Forelimb muscle (tissue), 1 donor: ENCODE measurements at places on chromosomes 16 and 17. TPM values are rescaled to one million over a fixed set of nuclear protein-coding genes. Genes with fewer than 3 reads are reported as not detected.

Gene LITAFD
- not detected for polyA plus RNA-seq

Gene SLC5A11
- 0.13 TPM for polyA plus RNA-seq

Gene RAD51D
- 6.4 TPM for polyA plus RNA-seq

Gene SLC35G6
- 0.15 TPM for polyA plus RNA-seq

Gene C16orf92
- polyA plus RNA-seq = not detected

Gene EXOC3L1
- 12.9 TPM for polyA plus RNA-seq

Gene LHX1
- polyA plus RNA-seq = not detected

GRCh38 chr17:51169340-51169739 is 3.1 kb downstream of the NME2 start:
- no peak for DNase-seq

DNA sequence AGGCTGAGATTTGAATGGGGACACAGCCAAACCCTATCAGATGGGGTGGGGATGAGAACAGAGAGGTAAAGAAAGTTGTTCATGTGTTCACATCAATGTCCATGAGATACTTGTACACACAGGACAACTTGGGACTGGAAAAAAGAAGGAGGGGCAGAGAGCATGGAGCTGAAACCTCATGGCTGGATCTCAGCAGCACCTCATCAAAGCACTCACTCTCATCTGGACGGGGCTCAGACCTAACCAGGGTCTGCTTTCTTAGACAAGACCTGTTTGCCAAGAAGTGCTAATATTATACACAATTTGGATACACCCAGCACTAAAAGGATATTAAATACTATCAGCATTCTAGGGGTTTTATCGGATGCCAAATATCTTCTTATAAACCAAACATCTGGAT is 399.8 kb downstream of the SLC39A11 start:
- no peak for DNase-seq

- DNase-seq = no peak
Observed at GRCh38 chr16:50941681-50942080, 199.8 kb downstream of the CYLD start.

DNA sequence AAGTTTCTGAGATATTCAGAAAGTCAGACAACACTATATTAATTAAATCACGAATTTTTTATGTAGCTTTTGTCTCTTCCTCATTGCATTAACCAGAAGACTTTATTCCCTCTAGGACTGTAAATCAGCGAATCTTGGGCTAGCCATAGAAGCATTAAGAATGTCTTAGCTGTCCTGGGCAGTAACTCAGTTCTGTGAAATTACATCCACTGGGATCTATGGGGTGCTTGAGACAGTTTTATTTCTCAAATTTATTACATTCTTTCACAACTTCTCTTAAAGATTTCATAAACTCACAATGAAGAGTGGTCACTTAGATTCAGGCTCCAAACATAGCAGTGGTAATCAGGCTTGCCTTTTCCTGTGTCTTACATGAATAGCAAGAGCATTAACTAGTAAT is 1153.4 kb downstream of the CDH8 start:
- DNase-seq = no peak

DNA sequence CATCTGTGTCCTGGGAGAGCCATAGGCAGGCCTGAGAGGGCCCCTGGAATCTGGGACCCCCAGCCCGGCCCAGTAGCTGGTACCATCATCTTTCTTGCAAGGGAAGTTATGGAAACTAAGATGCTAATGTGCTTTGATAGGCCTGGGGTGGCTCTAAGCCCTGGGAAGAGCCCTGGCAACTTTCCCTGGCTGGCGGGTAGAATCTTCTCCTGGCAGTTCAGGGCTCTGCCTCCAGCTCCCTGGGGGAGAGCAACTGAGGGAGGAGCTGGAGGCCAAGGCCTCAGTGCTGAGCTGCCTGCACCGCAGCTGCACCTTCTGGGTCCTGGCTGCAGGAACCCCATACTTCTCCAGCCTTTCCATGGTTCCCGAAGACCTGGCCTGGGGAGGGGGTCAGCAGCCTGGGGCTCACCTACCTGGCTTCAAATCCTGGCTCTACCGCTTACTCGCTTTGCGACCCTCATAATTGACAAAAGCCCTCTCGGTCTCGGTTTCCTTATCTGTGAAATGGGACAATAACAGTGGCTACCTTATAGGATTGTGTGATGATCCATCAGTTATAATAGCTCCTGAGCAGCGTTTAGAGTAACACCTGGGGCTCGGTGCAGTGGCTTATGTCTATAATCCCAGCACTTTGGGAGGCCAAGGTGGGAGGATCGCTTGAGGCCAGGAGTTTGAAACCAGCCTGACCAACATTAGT is 333.7 kb downstream of the SEC14L1 start:
- DNase-seq = no peak

DNA sequence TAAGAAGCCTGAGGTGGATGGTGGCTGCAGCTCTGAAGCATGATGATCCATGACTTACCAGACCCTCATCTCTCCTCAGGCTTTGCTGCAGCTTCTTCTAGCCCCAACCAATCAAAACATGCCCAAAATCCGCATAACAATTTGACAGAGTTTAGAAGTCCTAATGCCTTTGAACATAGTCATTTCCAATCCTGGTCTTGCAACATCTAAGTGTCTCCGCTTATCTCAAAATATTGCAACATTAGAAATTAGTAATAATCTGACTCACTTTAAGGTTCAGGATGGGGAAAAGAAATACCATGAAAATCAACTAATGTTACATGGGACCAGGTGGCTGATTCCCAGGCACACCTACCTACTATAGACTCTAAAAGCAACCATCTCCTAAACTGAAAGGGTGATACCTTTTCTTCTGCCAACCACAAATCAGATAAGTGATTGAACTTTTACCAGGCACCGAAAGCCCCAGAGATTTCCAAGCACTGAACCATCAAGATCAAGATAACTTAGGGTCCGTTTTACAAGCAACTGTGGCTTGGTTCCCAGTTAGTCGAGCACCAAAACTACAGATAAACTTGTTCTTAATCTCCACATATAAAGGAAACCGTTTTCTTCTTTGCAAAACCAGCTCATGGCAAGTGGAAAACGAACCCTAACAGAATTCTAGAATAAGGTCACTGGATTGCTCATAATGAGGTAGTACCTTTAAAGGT is 14.0 kb downstream of the ERN1 start:
- no peak for DNase-seq

GRCh38 chr16:25108054-25108453 is 3.5 kb upstream of the LCMT1 start:
- no peak for DNase-seq

GRCh38 chr16:77307426-77308162 is 108.4 kb downstream of the SYCE1L start:
- no peak for DNase-seq

GRCh38 chr17:48840441-48840840 is 9.6 kb downstream of the CALCOCO2 start:
- no peak for DNase-seq

- no peak for DNase-seq
Observed at GRCh38 chr17:58913971-58914769, 158.5 kb downstream of the PPM1E start.

DNA sequence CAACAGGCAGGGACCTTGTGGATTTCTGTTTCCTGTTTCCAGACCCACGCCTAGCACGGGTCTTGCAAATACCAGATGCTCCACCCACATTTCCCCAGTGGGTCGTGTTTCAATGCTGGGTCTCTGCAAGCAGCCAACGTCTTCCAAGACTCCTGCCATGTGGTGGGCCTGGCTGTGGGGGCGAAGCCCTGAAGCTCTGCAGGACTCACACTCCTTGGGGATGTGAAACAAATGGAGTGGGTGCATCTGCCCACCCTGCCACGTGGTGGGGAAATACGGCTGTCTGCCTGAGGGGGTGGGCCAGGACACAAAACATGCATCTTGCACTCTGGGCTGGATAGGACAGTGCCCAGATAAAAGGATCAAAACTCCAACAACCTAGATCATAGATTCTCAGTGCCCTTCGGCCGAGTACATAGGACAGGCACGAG is 32.6 kb downstream of the FA2H start:
- no peak for DNase-seq

DNA sequence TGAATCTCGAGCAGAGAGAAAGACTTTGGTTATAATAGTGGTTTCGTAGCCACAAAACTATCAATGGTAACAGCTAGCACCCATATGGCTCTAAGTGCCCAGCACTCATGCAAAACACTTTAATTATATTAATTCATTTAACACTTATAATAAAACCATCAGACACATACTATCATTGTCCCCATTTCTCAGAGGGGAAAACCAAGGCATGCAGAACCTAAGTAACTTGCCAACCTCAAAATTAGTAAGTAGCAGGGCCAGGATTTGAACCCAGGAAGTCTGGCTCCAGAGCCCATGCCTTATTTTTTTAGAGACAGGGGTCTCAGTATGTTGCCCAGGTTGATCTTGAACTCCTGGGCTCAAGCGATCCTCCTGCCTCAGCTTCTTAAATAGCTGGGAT is 145.6 kb upstream of the HS3ST2 start:
- DNase-seq = no peak

DNA sequence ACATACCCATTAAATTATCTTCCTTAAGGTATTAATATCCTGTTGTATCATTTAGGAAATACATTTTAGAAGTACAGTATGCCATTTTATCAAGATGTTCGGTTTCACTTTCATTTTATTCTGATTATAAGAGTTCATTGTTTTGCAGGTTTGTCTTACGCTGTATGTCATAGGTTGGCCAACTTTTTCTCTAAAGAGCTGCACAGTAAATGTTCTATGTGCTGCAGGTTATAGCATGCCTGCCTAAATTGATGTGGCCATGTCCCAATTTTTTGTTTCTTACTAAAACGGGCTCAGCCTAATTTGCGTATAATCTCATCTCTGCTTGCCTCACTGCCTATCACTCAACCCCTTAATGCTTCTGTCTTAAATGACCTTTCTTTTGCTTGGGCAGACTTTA is 126.4 kb downstream of the USP22 start:
- no peak for DNase-seq

GRCh38 chr17:31534223-31534888 is 142.9 kb downstream of the RAB11FIP4 start:
- DNase-seq = no peak

DNA sequence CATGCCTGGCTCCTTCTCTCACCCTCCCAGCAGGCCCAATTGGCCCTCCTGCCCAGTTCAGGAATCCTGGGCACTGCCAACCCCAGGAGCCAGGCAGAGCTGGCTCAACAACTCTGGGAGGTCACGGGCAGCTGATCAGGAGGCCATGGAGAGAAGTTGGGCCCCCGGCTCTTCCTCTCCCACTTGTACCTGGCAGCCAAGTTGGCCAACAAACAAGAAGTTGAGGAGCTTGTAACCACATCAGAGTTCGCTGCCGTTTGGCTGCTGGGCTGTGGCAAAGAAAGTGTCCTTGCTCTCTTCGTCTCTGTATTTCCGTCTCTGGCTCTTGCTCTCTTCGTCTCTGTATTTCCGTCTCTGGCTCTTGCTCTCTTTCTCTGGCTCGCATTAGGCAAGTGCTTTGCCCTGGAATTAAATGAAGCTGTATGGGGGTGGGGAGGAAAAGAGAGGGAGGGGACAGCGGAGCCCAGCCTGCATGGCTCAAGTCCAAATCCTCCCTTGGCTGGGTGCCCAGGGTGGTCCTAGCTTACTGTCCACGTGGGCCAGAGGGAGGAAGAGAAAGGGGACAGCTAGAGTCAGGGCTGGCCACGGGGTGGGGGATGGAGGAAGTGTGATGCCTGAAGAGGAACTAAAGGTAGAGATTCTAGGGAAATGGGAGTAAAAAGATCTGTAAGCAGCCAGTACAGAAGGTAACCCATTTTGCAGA is 7.8 kb upstream of the TMEM132E start:
- DNase-seq = no peak

DNA sequence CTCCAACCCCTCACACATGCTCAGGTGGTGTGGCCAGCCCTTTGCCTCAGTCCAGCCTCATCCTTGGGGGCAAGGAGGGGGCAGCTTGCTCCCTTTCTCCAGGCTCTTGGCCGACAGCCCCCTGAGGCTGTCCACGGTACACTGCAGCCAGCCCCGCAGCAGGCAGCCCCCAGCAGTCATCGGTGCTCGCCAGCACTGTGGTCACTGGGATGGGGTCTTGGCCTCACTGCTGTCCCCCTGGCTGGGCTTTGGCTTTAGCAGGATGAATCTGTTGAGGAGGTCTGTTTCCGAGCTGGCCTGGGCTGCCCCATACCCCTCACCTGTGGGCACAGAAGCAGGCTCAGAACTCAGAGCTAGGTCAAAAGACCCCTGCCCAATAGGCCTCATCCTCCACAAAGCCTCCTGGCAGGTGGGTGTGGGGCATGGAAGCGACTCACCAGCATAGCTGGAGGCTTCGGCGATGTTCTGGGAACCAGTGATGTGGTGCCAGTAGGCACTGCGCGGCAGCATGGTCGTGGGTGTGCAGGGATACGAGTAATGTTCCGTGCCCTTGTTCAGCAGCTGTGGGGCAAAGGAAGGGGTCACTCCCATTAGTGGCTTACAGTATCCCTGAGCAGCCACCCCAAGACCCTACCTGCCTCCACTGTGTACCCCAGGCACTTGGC is 10.8 kb downstream of the POLR2C start:
- DNase-seq = no peak

GRCh38 chr16:4800290-4801041 is 2.0 kb downstream of the ROGDI start:
- DNase-seq = no peak

GRCh38 chr16:58217311-58217925 is 19.5 kb upstream of the CSNK2A2 start:
- no peak for DNase-seq

DNA sequence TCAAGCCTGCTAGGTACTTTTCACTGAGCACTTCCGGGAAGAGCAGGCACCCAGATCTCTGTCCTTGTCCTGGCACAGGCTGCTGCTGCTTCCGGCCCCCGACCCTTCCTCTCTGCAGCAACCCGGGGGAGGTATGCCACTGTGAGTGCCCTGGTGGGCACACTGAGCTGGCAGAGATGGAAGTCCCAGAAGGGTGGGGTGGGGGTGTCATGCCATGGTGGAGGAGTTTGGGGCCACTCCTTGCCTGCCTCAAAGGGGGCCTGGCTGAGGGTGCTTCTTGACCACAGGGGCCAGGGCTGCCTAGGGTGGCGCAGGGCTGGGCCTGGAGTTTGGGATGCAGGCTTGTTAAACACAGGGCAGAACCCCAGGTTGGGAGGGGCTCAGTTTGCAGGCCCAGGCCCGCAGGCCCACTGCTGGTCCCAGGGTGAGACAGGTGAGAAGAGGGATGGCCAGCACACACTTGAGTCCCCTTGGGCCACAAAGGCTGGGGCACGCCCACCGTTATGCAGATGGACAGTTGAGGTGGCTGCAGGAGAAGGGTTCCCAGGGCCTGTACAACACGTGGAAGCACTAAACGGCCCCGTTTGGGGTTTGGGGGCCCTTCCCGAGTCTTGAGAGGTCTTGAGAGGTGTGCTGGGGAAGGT is 8.7 kb downstream of the TMEM235 start:
- no peak for DNase-seq

DNA sequence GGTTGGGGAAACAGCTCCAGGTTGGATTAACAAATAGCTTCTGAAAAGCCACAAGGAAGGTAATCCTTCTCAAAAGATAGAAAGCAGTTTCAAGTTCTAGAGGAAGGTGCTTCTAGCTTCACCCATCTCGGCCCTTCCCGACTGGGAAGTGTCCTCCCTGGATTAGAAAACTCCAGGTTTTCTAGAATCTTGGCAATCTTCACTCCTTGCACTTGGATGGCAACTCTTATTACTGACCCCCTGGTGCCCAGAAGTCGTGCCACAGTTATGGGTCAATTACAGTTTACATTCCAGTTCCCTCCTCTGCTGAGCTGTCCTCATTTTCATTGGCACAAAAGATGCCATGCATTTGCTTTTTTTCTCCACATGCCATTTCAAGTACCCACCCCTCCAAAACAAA is 65.6 kb downstream of the SMG6 start:
- DNase-seq = no peak

GRCh38 chr16:50708373-50709060 is 15.1 kb downstream of the NOD2 start:
- no peak for DNase-seq

- no peak for DNase-seq
Observed at GRCh38 chr17:35988164-35988563, 1.6 kb upstream of the CCL14 start.
